Activated CD8-positive, alpha-beta T cell treated with anti-CD3 and anti-CD28 coated beads for 36 hours (primary cell): ENCODE measurements at places on chromosomes 5 and 9. TPM values are rescaled to one million over a fixed set of nuclear protein-coding genes. Genes with fewer than 3 reads are reported as not detected.

DNA sequence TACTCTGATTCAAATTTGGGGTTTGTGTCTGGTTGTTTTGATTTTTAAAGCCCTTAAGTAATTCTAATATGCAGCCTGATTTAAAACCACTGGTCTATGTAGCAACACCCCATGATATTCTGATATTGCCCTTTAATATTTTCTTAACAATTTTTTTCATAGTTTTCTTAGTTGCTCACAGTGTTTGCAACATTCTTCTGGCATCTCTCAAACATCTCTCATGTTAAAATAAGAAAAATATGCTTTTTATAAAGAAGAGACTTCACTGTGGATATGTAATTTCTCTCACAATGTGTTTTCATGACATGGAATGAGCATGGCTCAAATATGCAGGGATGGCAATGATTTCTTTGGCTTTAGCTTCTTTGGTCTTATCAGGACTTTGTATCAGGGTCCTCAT is 183.7 kb downstream of the TAF11L14 start:
- no peaks in the 10 kb centered on the region for H3K27me3 ChIP-seq
- no peak overlapping the region for H3K4me3 ChIP-seq
- no peaks in the 10 kb centered on the region for H3K4me1 ChIP-seq
- H3K36me3 ChIP-seq: no peaks in the 10 kb centered on the region
- DNase-seq: no peak
- H3K27ac ChIP-seq: no peak overlapping the region

GRCh38 chr9:21295992-21296391 is 9.1 kb downstream of the IFNA5 start:
- H3K4me1 ChIP-seq: peaks cover 9% of the 10 kb centered on the region
- H3K4me3 ChIP-seq: no peak overlapping the region
- H3K36me3 ChIP-seq: no peaks in the 10 kb centered on the region
- no peak overlapping the region for H3K27ac ChIP-seq
- no peak for DNase-seq

DNA sequence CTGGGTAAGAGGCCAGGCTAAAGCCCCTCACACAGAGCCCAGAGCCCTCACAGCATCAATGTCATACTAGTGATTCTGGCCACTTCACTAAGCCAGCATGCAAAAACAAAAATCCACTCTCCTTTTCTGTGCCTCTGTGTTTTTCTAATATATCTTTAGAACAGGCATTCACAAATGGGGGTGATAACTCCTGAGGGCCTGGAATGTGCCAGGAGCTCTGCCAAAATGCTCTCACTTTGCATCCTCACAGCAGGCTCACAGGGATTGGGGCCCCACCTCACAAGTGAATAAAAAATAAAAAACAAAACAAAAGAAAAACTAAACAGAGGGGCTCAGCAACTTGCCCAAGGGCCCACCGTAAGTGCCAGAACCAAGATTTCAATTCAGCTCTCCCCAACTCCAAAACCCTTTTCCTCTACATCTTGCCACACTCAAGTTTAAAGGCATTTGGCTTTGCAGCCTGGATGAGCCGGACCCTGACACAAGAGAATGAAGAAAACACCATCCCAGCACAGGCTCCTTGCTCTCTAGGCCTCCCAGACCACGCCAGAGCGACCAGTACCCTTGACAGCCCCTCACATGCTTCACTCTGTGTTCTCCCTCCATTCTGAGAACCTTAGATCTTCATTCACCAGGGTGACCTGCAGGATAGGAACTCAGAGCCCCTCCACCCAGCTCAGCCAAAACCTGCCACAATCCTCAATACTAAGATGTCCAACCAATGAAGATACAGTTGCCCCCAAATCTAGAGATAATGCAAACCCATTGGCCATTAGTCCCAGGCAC is 51.3 kb downstream of the SAXO1 start:
- no peak overlapping the region for H3K4me3 ChIP-seq
- no peak for DNase-seq
- peaks cover 3% of the 10 kb centered on the region for H3K4me1 ChIP-seq
- H3K27ac ChIP-seq: no peak overlapping the region
- H3K27me3 ChIP-seq: peaks cover 1% of the 10 kb centered on the region
- no peaks in the 10 kb centered on the region for H3K36me3 ChIP-seq

DNA sequence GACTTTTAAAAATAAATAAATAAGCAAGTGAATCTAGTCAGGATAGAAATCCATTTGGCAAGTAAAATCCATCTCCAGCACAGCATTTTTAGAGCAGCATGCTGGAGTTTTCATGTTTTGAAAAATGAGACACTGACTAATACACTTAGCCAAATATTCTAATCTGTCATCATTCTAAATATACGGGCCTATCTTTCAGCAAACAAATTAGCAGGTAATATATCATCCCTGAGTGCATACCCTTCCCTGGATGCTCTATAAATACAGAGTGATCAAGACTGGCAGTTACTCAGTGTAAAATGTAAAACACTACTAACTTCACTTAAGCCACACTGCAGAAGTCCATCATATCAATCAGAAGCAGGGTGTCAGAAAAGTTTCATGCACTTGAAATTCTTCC is 58.4 kb downstream of the MLLT3 start:
- H3K27me3 ChIP-seq: no peaks in the 10 kb centered on the region
- H3K27ac ChIP-seq: no peak overlapping the region
- no peak overlapping the region for H3K4me3 ChIP-seq
- no peak for DNase-seq

DNA sequence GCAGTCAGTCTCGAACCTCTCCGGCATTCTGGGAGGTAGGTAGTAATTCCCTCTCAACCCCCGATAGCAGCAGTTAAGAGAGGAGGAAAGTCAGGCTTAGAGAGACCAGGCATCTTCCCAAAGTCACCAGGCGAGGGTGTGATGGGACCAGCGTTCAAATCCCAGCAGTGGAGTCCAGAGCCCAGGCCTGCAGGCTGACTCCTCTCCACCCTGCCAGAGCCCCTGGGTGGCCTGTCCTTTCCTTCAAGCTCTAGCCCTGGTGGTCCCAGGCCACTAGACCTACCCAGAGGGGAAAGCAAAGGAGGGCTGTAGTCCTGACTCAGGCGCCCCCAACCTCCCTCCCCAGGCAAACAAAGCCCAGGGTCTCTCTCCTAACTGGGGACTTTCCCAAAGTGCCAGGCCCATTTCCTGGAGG is 4.2 kb upstream of the NR5A1 start:
- peaks cover 2% of the 10 kb centered on the region for H3K27me3 ChIP-seq
- H3K27ac ChIP-seq: no peak overlapping the region
- H3K36me3 ChIP-seq: no peaks in the 10 kb centered on the region
- H3K4me3 ChIP-seq: no peak overlapping the region
- no peak for DNase-seq

GRCh38 chr5:134777366-134777765 is 18.8 kb downstream of the DDX46 start:
- no peak for DNase-seq
- H3K4me1 ChIP-seq: no peaks in the 10 kb centered on the region

- no peaks in the 10 kb centered on the region for H3K27me3 ChIP-seq
- H3K4me3 ChIP-seq: no peak overlapping the region
- DNase-seq: no peak
- H3K4me1 ChIP-seq: no peaks in the 10 kb centered on the region
- H3K36me3 ChIP-seq: no peaks in the 10 kb centered on the region
Measured at GRCh38 chr9:130422546-130422945, 22.2 kb upstream of the ASS1 start.

GRCh38 chr5:34499001-34499734 is 157.0 kb upstream of the RAI14 start:
- DNase-seq: peak; percentile 38
- H3K4me1 ChIP-seq: peaks cover 12% of the 10 kb centered on the region
- H3K27me3 ChIP-seq: peaks cover 11% of the 10 kb centered on the region
- H3K36me3 ChIP-seq: no peaks in the 10 kb centered on the region
- peak overlapping the region; percentile 63 for H3K27ac ChIP-seq
- H3K4me3 ChIP-seq: no peak overlapping the region

DNA sequence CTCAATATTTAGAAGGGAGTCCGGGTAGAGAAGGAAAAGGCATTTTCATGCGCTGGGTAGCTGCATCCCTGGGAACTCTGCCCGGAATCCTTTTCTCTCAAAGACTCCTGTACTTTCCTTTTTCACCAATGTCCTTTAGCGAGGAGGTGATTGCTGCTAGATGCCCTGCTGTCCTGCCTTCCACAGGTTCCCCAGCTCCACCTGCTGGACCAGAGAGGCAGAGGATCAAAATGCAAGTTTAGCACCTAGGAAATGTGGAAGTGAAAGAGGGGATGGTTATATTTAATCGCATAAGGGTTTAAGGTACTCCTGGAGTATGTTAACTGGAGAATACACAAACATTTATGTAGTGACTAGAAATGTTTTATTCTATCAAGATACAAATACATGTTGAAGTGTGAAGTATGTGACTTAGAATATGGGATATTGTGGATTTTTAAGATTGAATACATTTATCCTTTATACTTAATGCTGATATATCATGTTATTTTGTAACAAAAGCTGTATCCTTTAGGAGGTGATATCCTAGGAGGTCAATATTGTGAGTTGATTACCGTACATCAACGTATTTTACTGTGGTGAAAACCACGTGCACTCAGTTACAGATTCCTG is 145.7 kb downstream of the ARHGAP26 start:
- no peaks in the 10 kb centered on the region for H3K4me1 ChIP-seq
- H3K36me3 ChIP-seq: peaks cover 6% of the 10 kb centered on the region
- no peak overlapping the region for H3K4me3 ChIP-seq
- no peaks in the 10 kb centered on the region for H3K27me3 ChIP-seq
- H3K27ac ChIP-seq: no peak overlapping the region

- H3K36me3 ChIP-seq: no peaks in the 10 kb centered on the region
- H3K4me1 ChIP-seq: no peaks in the 10 kb centered on the region
- H3K4me3 ChIP-seq: no peak overlapping the region
- no peak for DNase-seq
Measured at GRCh38 chr5:129359450-129359849, 100.6 kb upstream of the ADAMTS19 start.

DNA sequence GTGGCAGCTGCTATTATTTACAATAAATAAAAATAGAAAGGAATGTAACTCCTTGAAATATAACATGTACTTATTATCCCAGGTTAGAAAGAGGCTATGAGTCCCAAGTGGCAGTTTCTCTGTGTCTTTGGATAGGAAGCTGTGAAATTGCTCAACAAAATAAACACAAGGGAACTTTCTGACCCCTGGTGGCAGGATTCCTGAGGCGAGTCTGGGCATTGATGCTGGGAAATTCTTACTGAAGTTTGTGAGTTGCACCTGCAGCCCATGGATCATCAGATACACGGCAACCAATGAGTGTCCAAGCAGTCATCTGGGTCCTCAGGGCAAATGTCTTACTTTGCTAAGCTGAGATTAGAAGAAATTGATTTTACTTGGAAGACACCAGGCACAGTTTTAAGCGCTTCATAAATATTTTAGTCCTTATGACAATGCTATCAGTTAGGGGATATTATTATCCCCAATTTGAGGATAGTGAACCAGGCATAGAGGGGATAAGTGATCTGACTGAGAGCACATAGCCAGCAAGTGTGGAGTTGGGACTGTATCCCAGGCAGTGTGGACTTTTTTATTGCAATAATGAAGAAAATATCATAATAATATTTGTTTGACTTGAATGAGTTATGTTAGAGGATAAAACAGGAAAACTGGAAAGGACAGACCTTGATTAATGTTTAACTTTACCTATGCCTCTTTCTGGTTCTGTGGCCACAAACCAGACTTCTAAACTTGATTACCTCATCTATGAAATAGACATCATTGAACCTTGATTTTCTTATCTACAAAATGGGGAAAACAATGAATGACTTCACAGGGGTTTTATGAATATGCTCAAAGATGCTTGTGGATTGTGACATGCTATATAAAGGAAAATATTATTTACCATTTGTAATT is 265.5 kb upstream of the ADAMTSL1 start:
- peak; percentile 1 for DNase-seq
- H3K27me3 ChIP-seq: no peaks in the 10 kb centered on the region
- H3K4me1 ChIP-seq: no peaks in the 10 kb centered on the region

- no peak overlapping the region for H3K27ac ChIP-seq
- peaks cover 4% of the 10 kb centered on the region for H3K4me1 ChIP-seq
- no peaks in the 10 kb centered on the region for H3K27me3 ChIP-seq
- H3K36me3 ChIP-seq: peaks cover 27% of the 10 kb centered on the region
- no peak overlapping the region for H3K4me3 ChIP-seq
Measured at GRCh38 chr9:123556464-123557435, 200.8 kb downstream of the CRB2 start.

DNA sequence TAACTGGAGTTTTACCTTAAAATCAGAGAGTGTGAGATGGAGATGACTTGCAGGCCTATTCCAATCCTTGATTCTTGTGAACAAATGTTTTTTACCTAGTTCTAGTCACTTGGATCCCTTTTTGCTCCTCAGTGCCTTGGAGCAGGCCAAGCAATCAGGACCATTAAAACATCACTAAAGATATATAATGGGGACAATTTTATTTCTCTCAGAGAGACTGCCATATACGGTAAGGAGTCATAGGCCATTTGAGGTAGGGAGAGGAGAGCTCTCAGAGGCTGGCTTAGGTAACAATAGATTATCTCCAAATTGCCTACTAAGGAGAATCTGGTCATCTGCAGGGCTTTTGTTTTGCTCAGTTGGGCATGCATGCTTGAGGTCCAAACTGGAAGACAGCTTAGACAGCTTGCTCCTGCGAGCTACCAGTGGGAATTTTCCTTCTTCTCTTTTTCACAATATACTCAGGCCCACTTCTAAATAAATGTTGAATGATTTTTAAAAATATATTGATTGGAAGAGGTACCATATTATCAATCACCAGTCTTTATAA is 44.0 kb downstream of the FREM1 start:
- no peaks in the 10 kb centered on the region for H3K36me3 ChIP-seq
- H3K27me3 ChIP-seq: no peaks in the 10 kb centered on the region
- no peak overlapping the region for H3K4me3 ChIP-seq
- H3K27ac ChIP-seq: no peak overlapping the region
- DNase-seq: no peak

DNA sequence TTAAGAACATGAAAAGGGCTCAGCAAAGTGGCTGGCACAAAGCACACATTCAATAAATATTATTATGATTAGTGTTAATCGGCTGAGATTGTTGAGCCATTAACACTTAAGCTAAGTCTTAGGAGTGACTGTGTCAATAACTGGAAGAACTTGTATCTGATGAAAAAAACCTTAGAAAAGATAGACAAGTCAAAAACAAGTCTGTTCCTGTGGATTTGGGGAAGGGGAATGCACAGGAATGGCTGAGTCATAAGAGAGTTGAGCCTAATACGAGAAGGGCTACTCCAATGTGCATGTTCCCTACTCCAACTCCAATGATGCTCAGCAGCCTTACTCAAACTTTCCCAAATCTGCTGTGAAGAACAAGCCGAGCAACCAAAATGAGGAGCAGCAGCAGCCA is 53.9 kb downstream of the MED27 start:
- H3K4me3 ChIP-seq: no peak overlapping the region
- DNase-seq: no peak
- peaks cover 1% of the 10 kb centered on the region for H3K36me3 ChIP-seq
- peaks cover 6% of the 10 kb centered on the region for H3K4me1 ChIP-seq
- H3K27ac ChIP-seq: no peak overlapping the region

NMRK1 gene
- 16.9 TPM for total RNA-seq

ANP32B gene
- total RNA-seq: 389 TPM

SARDH gene
- total RNA-seq: 5.5 TPM

ADRA1B gene
- not detected for total RNA-seq
